RWPE2 (cell line): ENCODE measurements at places on chromosomes 11 and 22.

DNA sequence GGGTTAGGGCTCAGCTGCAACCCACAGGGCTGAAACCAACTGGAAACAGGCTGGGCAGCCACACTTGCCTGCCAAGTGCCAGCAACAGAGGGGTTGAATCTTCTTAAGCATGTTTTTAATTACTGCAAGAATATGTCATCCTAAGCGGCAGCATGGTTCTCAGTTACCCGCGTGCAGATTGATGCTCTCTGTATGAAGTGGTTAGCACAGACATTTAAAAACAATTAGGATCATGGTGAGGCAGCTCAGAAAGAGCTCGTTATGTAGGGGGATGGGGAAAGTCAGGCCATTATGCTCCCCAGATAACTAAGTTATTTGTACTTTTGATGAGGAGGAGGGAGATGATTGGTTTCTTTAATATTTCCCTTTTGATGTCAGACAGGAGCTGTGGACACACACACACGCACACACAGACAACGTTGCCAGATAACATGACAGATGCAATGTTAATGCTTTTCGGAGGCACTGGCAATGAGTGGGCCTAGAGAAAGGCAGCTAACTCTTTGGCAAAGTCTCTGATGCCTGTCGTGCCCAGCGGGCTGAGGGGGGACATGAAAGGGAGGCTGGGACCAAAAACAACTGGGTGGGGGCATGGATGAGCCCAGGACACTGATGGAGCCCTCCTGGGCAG is 389.7 kb downstream of the NXPE2 start:
- no peak overlapping the region for H3K4me3 ChIP-seq
- no peak overlapping the region for H3K27ac ChIP-seq
- no peaks in the 10 kb centered on the region for H3K27me3 ChIP-seq
- H3K36me3 ChIP-seq: no peaks in the 10 kb centered on the region

DNA sequence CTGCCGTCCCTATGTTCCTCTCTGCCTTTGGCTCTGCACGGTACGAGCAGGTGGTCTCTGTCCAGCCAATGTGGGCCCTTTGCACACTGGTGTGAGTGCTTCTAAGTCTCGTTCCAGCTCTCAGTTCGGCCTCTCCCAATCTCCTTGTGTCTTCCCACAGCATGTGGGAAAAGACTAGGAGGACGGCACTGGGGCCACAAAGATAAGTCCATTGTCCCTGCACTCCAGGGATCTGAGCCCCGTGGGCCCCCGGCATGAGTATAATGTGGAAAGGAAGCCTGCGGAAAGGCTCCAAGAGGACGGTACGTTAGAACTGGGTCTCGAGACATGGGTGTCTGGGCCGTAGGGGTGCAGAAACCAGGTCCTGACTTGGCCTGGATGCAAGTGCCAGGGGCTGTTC is 16.4 kb downstream of the MYEOV start:
- H3K27me3 ChIP-seq: no peaks in the 10 kb centered on the region

DNA sequence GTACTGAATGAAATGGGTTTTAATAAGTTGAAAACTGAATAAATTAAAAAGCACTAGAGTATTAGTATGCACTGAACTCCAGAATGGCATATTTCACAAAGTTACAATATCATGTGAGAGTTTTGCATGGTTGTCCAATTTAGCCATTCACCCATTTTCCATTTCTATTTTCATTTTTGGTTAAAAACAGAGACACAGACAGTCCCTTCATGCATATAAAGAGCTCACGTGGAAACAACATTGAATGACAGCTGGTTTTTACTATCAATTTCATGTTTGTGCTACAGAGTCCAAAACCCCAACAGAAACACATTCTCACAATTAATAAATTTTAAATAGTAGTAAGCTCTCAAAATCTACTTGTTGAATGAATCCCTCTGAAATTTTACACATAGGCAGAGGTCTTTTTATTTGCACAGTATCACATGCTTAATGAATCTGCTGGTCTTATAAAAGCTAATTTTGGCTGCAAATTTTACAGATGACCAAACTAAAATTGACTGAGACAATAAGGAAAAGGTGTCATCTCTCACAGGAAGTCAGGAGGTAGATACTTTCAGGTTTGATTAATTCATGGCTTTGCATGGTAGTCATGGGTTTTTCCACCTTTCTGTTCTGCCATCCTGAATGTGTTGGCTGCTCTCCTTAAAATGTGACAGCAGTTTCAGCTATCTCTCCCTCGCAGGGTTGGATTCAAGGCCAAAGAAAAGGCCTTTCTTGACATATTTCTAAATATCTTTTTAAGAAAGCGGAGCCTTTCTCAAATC is 20.6 kb upstream of the DDI1 start:
- H3K36me3 ChIP-seq: no peaks in the 10 kb centered on the region
- H3K27me3 ChIP-seq: no peaks in the 10 kb centered on the region
- H3K27ac ChIP-seq: no peak overlapping the region
- H3K4me1 ChIP-seq: no peaks in the 10 kb centered on the region
- no peak overlapping the region for H3K4me3 ChIP-seq
- no peak for DNase-seq

DNA sequence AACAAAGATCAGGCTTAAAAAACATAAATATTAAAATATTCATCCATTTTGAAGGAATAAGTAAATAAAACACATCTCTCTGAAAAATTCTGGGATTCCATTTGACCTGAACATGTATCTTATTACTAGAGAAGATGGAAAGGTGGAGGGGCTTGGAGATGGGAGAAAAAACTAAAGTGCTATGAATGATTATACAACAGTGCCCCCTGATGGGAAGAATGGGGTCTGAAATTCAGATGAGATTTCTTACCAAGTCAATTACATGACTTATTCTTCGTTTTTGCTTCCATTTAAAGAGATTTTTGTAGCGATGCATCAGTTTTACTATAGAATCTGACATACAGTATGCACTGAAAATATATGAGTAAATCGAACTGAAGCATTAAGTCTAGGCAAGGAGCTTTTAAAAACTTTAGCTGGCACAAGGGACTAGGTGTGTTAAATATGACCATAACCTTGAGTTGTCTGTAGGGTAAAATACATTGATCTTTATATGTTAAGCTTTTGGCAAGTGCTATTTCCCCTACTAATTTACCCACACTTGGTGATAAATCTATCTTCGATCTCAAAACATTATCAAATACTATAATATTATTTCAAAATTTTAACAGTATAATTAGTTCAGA is 718.8 kb downstream of the CNTN5 start:
- H3K4me3 ChIP-seq: no peak overlapping the region
- peaks cover 5% of the 10 kb centered on the region for H3K27me3 ChIP-seq
- H3K4me1 ChIP-seq: no peaks in the 10 kb centered on the region
- H3K36me3 ChIP-seq: no peaks in the 10 kb centered on the region

- no peak overlapping the region for H3K27ac ChIP-seq
- H3K4me3 ChIP-seq: no peak overlapping the region
- H3K4me1 ChIP-seq: no peaks in the 10 kb centered on the region
- H3K36me3 ChIP-seq: no peaks in the 10 kb centered on the region
- DNase-seq: no peak
- H3K27me3 ChIP-seq: no peaks in the 10 kb centered on the region
Measured at GRCh38 chr11:87356428-87356827, 318.7 kb downstream of the TMEM135 start.

GRCh38 chr11:46918083-46918787 is at the start of gene LRP4:
Gene LRP4 (minus strand): TSS chr11:46918550. CDS start chr11:46918379, 171 bp downstream.
- H3K4me1 ChIP-seq: peaks cover 10% of the 10 kb centered on the region
- H3K36me3 ChIP-seq: no peaks in the 10 kb centered on the region
- H3K27me3 ChIP-seq: no peaks in the 10 kb centered on the region
- H3K27ac ChIP-seq: peak within 1 kb of the TSS; percentile 56
- H3K4me3 ChIP-seq: peak within 1 kb of the TSS; percentile 81
- DNase-seq: no peak

DNA sequence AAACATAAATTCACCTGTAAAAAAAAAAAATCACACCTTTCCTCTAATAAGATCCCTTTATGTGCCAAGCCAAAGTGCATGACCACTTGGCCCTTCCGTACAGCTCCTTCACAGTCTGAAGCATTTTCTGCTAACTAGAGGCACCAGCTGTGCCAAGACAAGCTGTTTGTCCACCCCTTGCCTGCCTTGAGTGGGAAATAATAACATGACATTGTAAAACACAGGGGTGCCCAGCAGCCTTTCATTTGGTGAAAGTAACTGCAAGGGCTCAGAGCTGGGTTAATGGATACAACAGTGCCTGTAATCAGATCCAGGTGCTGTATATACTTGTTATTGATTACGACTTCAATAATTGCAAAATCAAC is 59.2 kb downstream of the DDIAS start:
- H3K27me3 ChIP-seq: no peaks in the 10 kb centered on the region
- H3K4me3 ChIP-seq: no peak overlapping the region
- no peak overlapping the region for H3K27ac ChIP-seq
- no peak for DNase-seq
- H3K36me3 ChIP-seq: no peaks in the 10 kb centered on the region

DNA sequence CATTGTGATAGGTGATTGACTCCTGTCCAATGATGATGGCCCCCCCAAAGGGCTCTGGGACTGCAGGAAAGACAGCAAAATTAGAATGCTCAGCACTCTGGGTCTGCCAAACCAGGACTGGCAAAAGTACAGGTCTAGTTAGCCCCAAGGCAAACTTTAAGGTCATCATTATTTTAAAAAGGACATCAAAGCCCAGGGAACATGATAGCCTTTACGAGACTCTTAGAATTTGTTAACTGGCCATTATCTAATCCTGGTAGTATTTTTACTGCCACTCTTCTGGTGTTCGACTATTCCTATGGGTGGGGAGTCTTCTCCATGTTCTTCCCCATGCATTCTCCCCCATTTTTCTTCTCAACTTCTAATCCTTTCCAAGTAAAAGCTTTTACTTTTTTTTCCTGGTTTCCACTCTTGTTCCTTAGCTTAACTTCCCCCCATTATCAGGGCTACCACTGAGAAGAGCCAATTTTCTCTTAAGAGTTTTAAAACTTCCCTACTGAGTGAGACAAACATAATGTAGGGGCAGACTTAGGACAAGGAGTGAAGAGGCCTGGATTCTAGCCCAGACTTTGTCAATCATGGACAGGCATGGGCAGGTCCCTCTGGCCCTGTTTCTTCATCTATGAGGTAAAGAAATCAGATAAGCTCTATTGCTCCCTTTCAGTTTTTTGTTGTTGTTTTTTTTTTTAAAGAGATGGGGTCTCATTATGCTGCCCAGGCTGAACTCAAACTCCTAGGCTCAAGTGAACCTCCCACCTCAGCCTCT is 7.1 kb downstream of the DDB1 start:
- no peak for DNase-seq
- no peak overlapping the region for H3K4me3 ChIP-seq
- H3K27ac ChIP-seq: no peak overlapping the region
- no peaks in the 10 kb centered on the region for H3K27me3 ChIP-seq

DNA sequence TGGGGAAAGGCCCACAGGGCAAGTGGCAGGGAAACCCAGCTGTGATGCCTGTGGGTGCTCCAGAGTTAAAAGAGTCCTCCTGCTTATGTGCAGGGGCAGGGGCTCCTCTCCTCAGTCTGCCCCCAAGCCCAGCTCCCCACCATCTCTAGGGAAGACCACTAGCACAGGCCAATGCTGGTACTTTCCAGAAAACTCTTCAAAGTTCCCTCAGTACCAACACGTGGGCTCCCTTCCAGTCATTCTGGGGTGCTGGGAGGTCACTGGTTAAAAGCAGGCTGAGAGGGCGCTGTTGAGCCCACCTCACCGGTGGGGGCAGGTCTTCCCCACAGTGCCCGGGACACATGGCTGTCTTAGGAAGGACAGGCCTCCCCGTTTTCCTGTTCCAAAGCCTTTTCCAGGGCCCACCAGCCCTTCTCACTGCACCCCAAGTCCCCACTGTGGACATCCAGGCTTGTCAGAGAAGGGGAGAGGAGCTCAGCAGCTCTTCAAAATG is 154.6 kb downstream of the TRIM29 start:
- DNase-seq: no peak
- H3K36me3 ChIP-seq: no peaks in the 10 kb centered on the region
- no peak overlapping the region for H3K4me3 ChIP-seq
- peaks cover 17% of the 10 kb centered on the region for H3K27me3 ChIP-seq
- no peaks in the 10 kb centered on the region for H3K4me1 ChIP-seq
- H3K27ac ChIP-seq: no peak overlapping the region

- no peak for DNase-seq
- no peaks in the 10 kb centered on the region for H3K27me3 ChIP-seq
- no peaks in the 10 kb centered on the region for H3K36me3 ChIP-seq
- H3K4me1 ChIP-seq: no peaks in the 10 kb centered on the region
- no peak overlapping the region for H3K4me3 ChIP-seq
Measured at GRCh38 chr11:24521601-24522000, 24.7 kb downstream of the LUZP2 start.

DNA sequence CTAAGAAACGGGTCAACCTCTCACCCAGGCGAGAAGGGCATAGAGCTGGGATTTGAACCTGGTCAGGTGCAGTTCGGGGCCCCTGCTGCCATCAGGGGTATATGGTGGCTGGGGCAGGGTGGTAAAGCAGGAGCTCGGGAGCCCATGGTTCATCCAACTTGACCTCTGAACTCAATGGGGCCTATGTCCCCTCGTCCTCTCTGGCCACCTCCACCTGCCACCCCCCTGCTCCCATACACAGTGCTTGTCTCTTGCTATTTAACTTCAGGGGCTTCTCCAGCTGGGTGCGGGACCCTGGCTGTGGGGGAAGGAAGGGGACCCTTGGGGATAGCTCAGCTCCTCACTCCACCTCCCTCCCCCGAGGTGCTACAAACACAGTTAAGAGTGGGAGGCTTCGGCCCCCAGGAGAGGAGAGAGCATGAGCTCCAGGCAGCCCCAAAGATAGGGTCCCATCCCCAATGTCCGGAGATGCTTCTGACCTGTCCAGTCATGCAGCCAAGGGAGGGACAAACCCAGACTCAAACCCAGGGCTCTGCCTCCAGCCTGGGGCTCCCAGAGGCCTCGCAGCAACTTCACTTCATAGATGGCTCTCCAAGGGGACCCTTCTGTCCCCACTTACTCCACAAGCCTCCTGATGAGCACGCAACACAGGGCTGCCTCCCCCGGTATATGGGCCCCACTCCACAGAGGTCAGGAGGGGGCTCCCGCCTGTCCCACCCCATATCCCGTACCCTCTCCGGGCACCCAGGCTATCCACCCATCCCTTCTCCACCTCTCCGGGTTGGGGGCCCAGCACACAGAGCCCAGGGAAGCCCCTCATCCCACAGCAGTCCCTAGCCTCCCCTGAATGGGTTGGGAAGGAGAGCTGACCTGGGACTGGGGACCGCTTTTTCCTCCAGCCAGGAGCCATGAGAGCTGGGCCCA is 712 bp downstream of the IL2RB start:
- no peaks in the 10 kb centered on the region for H3K27me3 ChIP-seq
- H3K36me3 ChIP-seq: no peaks in the 10 kb centered on the region
